Activated T-cell treated with anti-CD3 and anti-CD28 coated beads, Interleukin-2, amount 50 U/mL, for 4 hours (primary cell): ENCODE measurements at places on chromosomes 11 and 22. TPM values are rescaled to one million over a fixed set of nuclear protein-coding genes. Genes with fewer than 3 reads are reported as not detected.

Gene NPTXR
- 2.0 TPM for total RNA-seq

Gene ROBO4
- not detected for total RNA-seq

Gene ARL14EP
- 30.8 TPM for total RNA-seq

Gene BIK
- total RNA-seq, result 7.8 TPM

Gene CCDC157
- 2.3 TPM for total RNA-seq

Gene AIFM3
- total RNA-seq, result 0.78 TPM

Gene TUBA8
- 2.1 TPM for total RNA-seq

Gene OR51B5
- not detected for total RNA-seq

Gene SLC7A4
- total RNA-seq, result 0.10 TPM

Gene UCP2
- 69.3 TPM for total RNA-seq

Gene DKK3
- total RNA-seq, result 0.51 TPM

DNA sequence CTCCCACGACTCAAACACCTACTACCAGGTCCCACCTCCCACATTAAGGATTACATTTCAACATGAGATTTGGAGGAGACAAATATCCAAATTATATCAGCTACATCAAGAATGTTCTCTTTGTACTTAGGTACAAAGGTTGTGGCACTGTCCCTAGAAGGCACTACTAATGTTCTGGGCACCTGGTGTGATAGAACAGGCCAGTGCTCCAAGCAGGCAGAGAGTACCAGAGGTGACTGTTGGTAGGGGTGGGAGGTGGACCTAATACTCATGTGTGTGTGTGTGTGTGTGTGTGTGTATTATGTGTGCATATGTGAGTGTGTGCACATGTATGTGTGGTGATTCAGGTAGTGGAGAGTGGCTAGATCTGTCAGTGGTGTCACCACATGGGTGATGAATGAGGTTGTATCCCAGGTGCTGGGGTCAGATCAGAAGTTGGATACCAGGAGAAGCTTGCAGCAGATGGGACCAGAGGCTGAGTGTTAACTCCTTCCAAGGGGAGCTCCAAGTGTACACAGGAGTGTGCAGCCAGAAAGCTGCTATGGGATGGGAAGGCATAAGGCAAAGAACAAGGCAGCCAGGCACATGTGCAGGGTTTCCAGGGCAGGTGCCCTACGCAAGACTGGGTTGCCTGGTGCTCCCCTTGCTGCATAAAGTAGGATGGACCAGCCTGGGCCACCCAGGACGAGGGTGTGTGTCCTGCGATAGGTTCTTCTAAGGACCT, 17.7 kb upstream of the NNMT start:
- no peak for DNase-seq

- no peak for DNase-seq
Observed at GRCh38 chr11:57815476-57815875, 53.9 kb downstream of the CTNND1 start.

GRCh38 chr22:25628494-25628893, 64.0 kb downstream of the GRK3 start:
- DNase-seq, result no peak

GRCh38 chr11:62245271-62245753, 3.3 kb downstream of the SCGB1D2 start:
- no peak for DNase-seq

GRCh38 chr22:39732625-39733024, 160.9 kb downstream of the ENTHD1 start:
- DNase-seq, result no peak

- DNase-seq, result no peak
Observed at GRCh38 chr22:45510376-45511232, 7.9 kb downstream of the FBLN1 start.

DNA sequence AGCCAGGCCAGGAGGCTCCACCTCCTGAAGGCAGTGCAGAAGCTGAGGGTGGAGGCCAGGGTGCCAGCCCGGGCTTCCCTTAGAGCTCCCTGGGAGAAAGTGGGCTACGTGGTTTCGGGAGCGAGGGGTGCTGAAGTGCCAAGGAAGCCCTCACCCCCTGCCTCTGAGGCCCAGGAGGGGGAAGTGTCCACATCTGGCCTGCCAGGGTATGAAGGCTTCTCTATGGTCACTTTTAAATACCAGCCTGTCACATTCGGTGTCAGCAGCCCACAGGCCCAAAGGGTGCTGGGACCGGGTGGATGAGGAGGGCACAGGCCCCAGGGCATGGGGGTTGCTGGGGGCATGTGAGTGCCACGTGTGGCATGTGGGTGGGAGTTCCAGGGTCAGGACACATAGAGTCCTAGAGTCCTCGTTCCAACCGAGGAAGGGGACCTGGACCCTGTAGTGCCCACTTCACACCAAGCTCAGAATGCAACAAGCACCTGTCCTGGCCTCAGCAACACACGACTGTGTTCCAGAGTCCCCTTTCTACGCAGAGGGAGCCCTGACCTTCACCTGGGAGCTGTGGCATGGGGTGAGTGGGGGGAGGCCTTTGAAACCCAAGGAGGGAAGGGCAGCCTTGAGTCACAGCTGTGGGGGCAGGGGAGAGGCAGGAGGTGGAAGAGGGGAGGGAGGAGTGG, 1.7 kb downstream of the SHISA8 start:
- no peak for DNase-seq

- no peak for DNase-seq
Observed at GRCh38 chr22:37672206-37672919, 3.1 kb upstream of the LGALS1 start.

- DNase-seq, result no peak
Observed at GRCh38 chr11:70625051-70625450, 226.7 kb downstream of the CTTN start.

GRCh38 chr11:33178443-33179180, 17.3 kb upstream of the CSTF3 start:
- DNase-seq, result no peak

DNA sequence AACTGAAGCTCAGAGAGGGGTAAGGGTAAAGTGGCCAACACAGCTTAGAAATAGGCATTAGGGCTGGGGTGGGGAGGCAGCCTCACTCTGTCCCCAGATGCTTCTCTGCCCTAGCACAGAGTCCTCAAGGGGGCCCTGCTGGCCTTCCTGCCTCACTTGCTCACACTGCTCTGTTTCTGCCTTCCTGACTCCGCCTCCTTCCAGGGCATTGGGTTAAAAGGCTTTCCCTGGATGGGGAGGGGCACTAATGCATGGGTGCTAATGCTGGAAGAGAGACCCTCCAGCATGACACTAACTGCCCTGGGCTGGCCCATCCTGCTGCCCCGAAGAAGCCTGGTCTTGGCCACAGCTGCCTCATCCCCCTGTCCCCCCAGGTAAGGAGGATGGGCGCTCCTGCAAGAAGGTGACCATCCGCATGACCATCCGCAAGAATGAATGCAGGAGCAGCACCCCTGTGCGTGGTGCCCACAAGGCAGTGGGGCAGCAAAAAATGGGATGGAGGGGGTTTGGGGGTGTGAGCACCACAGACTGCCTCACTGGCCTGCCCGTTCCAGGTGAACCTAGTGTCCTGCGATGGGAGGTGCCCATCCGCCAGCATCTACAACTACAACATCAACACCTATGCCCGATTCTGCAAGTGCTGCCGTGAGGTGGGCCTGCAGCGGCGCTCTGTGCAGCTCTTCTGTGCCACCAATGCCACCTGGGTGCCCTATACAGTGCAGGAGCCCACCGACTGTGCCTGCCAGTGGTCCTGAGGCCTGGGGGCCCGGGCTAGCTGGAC, 74.0 kb upstream of the MYOD1 start:
- DNase-seq, result no peak

DNA sequence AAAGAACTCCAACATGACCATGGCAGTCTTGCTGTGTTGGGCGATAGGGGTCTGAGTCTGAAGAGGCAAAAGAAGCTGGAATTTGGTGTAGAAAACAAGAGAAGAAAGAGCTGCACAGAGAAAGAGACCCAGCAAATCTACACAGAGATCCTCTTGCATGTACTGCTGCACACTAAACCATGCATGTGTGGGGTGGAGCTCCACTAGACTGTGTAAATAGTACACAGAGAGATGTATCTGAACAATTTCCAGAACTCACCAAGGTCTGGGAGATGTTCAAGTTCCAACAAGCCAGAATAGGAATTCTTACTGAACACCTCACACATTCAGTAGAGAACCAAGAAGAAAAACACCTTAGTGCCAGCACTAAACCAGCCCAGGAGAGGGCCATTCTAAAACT, 42.3 kb downstream of the CSF2RB start:
- no peak for DNase-seq

- DNase-seq, result no peak
Observed at GRCh38 chr11:67639438-67639859, at the start of gene TBX10. Gene TBX10, minus strand, starts transcription at chr11:67639763. Its CDS starts 291 bp downstream, at chr11:67639472.

DNA sequence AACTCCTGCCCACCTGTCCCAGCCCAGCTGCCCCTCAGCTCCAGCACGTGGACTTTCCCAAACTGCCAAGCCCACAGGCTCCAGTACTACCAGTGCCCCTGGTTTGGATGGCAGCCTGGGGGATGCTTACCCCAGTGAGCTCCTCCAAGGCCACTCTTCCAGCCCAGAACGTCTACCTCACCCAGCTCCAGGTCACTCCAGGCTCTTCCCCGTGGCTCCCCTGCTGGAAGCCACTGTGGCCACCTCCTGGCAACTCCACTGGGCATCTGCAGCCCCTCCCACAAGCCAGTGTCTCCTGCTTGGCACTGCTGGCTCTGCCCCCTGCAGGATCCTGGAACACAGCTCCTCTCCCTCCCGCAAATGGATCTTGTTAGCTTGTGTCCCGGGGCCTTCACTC, 29.3 kb downstream of the LMO1 start:
- no peak for DNase-seq

DNA sequence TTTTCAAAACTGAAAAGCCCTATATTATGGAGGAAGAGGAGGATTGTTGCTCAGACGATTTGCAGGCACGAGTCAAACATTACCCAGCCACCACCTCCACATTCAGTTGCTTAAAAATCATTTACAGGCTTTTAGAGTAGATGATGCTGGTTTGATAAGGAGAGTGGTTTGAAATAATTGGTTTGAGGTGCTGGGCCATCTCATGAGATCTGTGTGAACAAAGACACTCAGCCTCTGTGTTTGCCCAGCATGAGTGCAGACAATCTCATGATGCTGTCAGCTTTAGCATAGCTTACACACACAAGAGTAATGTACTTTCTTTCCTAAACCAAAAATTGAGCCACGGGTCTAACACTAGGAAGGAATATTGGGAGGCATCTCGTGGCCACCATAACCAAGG, 4.3 kb downstream of the SLC43A3 start:
- no peak for DNase-seq

GRCh38 chr11:117663821-117664220, 133.2 kb downstream of the DSCAML1 start:
- no peak for DNase-seq

GRCh38 chr11:57935402-57936049, 88.2 kb upstream of the OR9Q1 start:
- no peak for DNase-seq

DNA sequence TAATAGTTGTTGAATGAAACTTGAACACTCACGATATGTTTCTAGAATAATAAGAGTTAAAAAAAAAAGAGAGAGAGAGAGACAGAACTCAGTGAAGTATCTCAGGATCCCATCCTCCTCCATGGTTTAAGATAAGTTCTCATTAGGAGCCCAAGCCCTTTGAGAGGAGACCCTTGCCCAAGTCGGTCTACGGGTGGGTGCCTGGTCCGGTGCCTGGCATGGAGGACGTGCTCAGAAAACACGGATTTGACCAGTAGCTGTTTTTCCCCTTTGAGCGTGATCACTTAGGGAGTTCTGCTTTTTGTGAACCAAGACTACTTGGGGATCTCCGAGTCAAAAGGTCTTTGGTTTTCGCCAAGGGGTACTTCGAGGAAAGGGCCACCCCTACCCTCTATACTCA, 40.6 kb downstream of the CACNG2 start:
- no peak for DNase-seq

DNA sequence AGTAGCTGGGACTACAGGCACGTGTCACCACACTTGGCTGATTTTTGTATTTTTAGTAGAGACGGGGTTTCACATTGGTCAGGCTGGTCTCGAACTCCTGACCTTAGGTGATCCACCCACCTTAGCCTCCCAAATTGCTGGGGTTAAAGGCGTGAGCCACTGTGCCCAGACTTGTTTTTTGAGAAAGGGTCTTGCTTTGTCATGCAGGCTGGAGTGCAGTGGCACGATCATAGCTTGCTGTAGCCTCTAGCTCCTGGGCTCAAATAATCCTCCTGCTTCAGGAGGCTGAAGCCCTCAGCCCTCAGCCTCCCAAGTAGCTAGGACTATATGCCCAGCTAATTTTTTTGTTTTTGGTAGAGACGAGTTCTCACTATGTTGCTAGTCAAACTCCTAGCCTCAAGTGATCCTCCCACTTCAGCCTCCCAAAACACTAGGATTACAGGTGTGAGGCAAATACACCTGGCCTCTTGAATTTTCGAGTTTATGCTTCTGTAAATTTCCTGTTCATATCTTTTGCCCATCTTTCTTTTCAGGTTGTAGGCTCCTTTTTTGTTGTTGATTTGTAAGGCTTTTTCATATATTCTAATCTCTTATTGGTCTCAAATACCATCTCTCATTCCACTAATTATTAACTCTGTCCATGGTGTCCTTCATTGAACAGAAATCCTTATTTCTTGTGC, 3.4 kb upstream of the RBM4B start:
- no peak for DNase-seq

GRCh38 chr11:69394234-69394868, 87.1 kb upstream of the LINC01488 start:
- DNase-seq, result no peak

DNA sequence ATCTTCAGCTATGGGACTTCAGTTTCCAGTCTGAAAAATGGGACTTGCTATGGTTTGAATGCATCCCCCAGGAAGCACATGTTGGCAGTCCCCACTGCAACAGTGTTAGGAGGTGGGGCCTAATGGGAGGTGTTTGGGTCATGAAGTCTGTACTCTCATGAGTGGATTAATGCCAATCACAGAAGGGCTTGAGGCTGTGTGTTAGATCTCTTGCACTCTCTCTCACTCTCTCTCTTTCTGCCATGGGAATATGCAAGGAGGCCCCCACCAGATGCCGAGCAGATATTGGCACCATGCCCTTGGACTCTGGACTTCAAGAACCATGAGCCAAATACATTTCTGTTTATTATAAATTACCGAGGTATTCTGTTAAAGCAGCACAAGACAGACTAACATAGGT, 7.8 kb upstream of the AP1B1 start:
- DNase-seq, result no peak

- peak; percentile 23 for DNase-seq
Observed at GRCh38 chr11:113474362-113475159, 637 bp downstream of the DRD2 start.

GRCh38 chr11:82871646-82872045, 28.6 kb downstream of the PRCP start:
- DNase-seq, result no peak

DNA sequence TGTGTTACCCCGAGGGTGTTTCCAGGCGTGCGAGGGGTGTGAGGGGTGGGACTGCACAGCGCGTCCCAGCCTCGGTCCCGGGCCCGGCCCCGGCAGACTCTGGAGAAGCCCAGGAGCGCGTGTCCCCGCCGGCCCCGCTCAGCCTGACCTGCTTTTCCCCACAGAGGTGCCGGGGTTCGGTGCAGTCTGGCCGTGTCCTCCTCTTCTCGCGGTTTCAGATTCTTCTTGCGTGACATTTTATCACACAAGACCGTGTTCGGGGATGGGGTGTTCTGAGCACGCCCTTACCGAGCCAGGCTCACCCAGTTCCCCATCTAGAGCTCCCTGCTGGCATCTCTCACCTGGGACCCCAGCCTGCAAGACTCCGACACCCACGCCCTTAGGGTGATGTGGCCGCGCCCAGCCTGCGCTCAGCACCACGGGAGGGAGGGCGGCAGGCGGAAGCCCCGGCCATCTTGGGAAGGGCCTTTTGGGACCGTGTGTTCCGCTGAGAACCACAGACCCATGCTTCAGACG, 775.6 kb downstream of the BRD1 start:
- peak; percentile 58 for DNase-seq
